Camera-type eye (tissue), 1 donor: ENCODE measurements at places on chromosomes 6 and 20. TPM values are rescaled to one million over a fixed set of nuclear protein-coding genes. Genes with fewer than 3 reads are reported as not detected.

SPATA25 gene
- total RNA-seq: 7.6 TPM

IYD gene
- not detected for total RNA-seq

AURKA gene
- total RNA-seq: 9.7 TPM

CLPSL2 gene
- total RNA-seq: not detected

F13A1 gene
- 45.1 TPM for total RNA-seq

PAK5 gene
- 12.2 TPM for total RNA-seq

OPRL1 gene
- total RNA-seq: 3.5 TPM

SCGN gene
- total RNA-seq: 0.82 TPM

STMND1 gene
- total RNA-seq: not detected

TAF4 gene
- total RNA-seq: 16.8 TPM

IRAK1BP1 gene
- total RNA-seq: 26.4 TPM

CGA gene
- not detected for total RNA-seq

LST1 gene
- total RNA-seq: 11.2 TPM

MEP1A gene
- not detected for total RNA-seq

SLC35A1 gene
- 32.0 TPM for total RNA-seq

BCKDHB gene
- total RNA-seq: 43.3 TPM

ASIP gene
- total RNA-seq: 1.9 TPM

PAX1 gene
- total RNA-seq: 0.33 TPM

RBPJL gene
- total RNA-seq: not detected
